Epithelial cell of esophagus (primary cell): ENCODE measurements at places on chromosomes 11 and 22.

- DNase-seq, result no peak
These were observed 322.7 kb upstream of the PITPNB start for GRCh38 chr22:28241656-28242290.

DNA sequence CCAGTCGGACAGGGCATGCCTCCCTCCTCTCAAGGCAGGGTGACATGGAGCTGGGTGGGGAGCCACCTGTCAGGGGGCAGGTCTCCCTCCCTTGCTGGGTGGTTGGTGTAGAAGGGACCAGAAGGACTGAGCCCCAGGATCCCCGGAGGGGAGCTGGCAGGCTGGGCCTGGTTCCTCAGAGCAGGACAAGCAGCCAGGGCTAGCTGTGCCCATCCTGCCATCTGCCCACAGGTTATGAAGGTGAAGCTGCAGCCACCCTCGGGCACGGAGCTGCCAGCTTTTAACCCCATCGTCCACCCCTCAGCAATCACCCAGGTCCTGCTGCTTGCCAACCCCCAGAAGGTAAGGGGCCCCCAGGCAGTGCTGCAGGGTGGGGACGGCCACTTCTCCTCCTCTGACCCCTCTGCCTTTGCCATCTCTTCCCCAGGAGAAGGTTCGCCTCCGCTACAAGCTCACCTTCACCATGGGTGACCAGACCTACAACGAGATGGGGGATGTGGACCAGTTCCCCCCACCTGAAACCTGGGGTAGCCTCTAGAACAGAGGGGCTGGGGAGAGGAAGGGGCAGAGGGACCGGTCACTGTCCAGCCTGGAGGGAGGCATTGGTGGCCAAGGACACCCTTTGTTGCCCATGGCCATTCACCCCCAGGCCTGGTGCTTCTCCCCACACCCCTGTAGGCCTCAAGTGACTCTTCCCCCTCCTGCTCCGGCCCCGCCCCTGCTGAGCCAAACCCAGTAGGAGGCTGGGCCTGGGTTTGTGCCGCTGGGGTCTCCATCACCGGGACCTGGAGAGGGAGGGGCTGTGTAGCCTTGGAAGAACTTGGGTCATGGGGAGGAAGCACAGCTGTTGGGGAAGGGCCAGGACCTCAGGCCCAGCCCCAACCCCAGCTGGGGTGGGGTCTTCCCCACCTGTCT, 7.0 kb upstream of the SH3BP1 start:
- DNase-seq, result no peak

- no peak for DNase-seq
These were observed 16.5 kb downstream of the TUBGCP6 start for GRCh38 chr22:50228366-50228765.

- DNase-seq, result no peak
These were observed 66.9 kb upstream of the SESN3 start for GRCh38 chr11:95297680-95298452.

DNA sequence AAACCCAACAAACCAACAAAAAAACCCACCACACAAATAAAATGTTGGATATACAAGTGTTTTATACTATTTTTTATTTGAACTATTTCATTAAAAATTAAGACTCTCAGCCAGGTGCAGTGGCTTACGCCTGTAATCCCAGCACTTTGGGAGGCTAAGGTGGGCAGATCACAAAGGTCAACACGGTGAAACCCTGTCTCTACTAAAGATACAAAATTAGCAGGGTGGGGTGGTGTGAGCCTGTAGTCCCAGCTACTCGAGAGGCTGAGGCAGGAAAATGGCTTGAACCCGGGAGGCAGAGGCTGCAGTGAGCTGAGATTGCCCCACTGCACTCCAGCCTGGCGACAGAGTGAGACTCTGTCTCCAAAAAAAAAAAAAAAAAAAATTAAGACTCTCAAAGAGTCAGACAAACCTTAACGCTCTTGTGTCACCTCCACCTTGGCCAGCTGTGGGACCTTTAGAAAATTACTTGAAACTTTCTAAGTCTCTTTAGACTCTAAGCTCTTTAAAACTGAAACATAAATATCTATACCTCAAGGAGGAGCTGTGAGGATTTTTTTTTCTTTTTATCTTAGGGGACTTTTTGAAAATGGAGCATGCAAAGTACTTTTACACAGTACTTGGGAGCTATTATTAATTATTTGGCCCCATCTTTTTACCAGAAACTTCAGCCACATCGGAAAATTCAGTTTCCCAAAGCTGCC, 68.4 kb upstream of the CLNS1A start:
- DNase-seq, result no peak

GRCh38 chr22:46571642-46572250, 34.3 kb upstream of the CELSR1 start:
- DNase-seq, result no peak

DNA sequence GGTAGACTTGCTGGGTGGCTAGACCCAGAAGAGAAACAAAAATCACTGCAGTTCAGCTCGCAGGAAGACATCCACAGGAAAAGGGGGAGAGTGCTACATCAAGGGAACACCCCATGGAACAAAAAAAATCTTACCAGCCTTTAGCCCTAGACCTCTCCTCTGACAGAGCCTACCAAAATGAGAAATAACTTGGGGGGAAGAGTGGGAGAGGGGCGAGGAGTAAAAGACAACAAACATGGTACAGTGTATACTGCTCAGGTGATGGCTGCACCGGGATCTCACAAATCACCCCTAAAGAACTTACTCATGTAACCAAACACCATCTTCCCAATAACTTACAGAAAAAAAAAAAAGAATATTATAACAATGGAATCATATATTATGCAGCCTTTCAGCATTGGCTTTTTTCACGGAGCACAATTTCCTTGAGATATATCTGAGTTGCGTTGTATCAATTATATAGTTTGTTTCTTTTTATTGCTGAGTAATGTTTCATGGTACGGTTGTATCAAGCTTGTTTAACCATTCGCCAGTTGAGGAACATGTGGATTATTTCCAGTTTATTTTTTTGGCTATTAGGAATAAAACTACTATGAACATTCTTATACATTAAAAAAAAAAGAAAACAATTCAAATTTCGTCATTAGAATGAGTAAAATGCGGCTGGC, 90.9 kb downstream of the ZNF280B start:
- DNase-seq, result no peak

DNA sequence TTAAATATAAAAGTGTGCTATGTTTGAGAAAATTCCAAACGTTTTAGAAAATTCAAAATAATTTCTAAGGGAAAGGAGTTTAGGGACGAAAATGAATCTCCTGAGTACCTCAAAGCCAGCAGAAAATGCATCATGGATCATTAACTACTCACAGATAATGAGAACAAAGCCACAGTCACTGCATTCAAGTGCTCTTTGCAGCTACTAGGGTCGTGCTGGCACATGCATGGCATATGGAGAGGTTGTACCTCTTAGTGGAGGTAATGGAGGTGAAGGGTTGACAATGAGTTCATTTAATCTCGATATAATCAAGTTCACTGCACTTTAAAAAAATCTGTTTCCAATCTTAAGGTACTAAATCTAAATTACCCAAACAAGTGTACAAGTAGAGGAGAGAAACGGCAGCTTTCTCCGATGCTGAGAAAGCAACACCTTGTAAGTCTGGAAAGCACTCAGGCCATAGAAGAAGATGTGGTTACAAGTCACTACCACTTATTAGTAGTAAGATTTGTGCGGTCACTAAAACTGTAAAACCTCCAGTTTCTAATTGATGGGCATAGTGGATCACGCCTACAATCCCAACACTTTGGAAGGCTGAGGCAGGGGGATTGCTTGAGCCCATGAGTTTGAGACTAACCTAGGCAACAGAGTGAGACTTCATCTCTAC, 261.1 kb upstream of the ANO3 start:
- no peak for DNase-seq

DNA sequence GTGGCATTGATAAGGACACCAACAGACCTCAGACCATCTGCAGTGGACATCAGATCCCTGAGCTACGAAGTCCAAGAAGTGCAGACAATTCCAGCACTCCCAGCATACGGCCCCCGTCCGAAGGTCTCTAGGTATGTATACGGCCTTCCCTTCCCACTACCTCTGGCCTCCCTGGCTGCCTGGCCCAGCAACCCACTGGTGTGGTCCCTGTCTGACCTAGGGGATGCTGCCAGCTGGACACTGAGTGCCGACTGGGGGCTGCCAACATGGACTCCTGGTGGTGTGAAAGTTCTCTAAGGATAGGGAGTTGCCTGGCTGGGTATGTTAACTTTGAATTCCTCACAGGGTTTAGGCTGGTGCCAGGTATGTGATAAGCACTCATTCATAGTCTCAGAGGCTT, 17.5 kb upstream of the TEF start:
- DNase-seq, result no peak

- peak; percentile 66 for DNase-seq
These were observed 606 bp downstream of the RASSF7 start for GRCh38 chr11:561148-562003.

DNA sequence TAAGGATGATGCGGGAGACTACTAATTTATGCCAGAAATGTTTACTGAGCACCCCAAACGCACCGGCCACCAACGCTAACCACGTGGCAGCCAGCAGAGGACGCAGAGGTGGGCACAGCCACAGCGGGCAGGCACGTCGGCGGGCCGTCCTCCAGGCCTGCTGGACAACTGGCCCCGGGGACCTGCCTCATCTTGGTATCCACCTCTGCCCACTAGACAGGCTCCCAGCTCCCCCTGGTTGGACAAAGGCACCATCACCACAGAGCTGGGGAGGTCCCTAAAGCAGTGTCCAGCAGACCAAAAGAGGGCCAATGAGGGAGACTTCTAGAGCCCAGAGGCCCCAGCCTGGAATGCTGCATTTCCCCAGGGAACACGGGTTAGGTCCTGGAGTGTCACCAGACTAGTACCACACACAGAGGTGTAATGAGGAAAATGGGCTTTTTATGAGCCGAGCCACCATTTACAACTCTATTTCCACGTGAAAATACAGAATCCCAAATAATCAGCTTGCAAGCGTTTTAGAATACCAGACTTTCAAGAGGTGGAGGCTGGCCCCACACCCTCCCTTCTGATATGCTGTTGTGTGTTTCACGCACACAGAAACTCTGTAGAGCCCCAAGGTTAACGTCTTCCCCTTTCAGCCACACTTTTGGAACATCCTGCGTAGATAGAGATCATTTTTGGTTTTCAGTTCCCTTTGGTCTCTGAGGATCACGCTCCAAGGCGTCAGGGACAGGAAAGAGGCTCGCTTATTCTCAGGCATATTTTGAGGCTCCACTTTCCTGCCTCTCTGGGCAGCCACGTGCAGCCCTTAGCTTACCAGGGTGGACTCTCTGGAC, 23.7 kb upstream of the BID start:
- DNase-seq, result no peak

DNA sequence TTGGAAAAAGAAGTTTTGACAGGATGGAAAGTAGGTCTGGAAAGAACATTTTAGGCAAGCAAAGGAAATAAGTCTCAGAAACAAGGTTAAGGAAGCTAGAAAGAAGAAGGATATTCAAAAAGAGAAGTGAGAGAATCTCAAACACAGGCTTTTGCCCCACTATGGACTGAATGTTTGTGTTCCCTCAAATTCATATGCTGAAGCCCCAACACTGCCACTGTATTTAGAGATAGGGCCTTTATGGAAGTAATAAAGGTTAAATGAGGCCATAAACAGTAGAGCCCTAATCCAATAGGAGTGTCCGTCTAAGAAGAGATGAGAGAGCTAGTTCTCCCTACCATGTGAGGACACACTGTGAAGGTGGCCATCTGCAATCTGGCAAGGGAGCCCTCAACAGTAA, 20.6 kb upstream of the RPS13 start:
- DNase-seq, result no peak

DNA sequence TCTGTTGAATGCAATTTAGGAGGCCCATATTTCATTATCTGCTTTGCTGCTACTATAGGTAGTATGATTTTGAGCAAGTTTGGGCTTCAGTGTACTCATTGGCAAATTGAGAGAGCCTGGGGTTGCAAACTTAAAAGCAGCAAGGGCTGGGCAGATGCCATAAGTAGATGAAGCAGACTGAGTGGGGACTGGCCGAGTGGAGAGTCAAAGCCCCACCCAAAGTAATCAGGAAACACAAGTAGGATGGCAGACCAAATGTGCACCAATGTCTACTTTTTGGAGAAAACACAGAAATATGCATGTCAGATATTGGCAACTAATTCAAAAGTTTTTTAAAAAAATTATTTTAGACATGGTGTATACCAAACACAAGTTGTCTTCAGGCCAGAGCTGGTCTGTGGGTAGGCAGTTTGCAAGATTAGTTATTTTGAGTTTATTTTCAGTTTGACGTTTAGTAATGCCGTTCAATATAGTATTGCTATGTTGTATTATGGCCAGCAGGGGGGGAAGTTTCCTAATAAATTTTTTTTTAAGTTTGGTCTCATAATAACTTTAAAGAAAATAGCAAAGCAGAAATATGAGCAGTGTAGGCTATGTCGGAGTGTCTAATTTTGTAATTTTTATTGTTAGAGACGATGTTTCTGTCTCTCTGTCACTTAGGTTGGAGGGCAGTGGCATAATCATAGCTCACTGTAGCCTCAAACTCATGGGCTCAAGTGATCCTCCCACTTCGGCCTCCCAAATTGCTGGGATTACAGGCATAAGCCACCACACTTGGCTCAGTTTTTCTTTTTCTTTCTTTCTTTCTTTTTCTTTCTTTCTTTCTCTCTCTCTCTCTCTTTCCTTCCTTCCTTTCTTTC, 105.1 kb downstream of the HIPK3 start:
- DNase-seq, result peak; percentile 51

- DNase-seq, result no peak
These were observed 20.5 kb downstream of the PGM2L1 start for GRCh38 chr11:74377689-74378088.

- DNase-seq, result peak; percentile 100
These were observed 11.2 kb upstream of the MALAT1 start for GRCh38 chr11:65487467-65488272.
